Ammon's horn (tissue), 1 donor: ENCODE measurements at places on chromosomes 16 and 17.

- peak; percentile 79 for DNase-seq
Observed at GRCh38 chr17:76506408-76507345, 5.5 kb upstream of the RHBDF2 start.

- no peak for DNase-seq
Observed at GRCh38 chr16:68605746-68606145, 39.4 kb upstream of the CDH3 start.

DNA sequence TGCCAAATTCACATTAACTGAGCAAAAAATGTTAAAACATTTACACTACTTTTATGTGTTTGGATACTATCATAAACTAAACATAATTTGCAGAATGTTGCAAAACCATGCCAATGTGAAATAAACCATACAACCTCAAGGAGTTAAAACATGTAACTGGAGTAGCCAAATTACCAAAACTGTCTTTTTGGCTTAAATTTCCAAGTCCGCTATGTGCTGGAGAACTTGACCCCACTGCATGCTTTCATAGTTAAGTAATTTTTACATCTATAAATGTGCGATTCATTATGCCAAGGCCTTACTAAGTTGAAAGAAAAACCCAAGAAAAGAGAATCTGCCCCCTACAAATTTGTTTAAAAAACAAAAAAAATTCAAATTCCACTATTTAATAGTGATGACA lies 28.2 kb downstream of the BRD7 start:
- DNase-seq, result no peak

DNA sequence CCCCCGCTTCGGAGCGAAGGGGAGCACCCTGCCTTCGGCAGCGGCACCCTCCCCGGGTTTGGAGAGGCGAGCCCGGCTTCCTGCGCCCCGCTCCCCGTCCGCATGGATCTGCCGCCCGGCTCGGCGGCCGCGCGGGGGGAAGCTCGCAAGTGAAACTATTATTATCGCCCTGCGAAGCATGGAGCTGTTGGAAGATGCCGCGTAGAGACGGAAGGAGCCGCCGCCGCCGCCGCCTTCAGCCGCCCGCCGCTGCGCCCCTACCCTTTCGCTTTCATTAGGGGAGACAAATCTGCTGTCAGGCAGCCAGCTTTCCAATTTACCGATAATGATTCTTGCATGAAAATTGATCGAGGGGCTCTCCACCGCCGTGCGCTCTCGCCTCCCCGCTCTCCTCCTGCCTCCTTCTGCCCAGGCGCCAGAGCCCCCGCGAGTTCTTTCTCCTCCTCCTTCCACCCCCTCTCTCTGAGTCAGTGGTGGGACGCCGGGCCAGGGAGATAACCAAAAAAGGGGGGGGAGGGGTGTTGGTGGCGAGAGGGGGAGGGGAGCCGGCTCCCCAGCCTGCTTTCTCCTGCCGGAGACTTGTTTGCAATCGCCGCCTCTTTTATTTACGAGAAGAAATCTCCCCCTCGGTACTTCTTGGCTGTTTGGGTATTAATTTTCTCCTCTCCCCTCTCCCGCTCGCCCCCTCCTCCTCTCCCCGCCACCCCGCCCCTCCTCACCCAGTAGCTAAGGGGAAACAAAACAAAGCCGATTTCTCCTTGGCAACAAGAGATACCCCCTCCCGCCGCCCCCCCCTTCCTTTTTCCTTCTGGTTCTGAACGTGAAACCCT lies 58.0 kb upstream of the GSE1 start:
- peak; percentile 39 for DNase-seq

GRCh38 chr17:49587366-49588073 lies 11.8 kb downstream of the NXPH3 start:
- no peak for DNase-seq

DNA sequence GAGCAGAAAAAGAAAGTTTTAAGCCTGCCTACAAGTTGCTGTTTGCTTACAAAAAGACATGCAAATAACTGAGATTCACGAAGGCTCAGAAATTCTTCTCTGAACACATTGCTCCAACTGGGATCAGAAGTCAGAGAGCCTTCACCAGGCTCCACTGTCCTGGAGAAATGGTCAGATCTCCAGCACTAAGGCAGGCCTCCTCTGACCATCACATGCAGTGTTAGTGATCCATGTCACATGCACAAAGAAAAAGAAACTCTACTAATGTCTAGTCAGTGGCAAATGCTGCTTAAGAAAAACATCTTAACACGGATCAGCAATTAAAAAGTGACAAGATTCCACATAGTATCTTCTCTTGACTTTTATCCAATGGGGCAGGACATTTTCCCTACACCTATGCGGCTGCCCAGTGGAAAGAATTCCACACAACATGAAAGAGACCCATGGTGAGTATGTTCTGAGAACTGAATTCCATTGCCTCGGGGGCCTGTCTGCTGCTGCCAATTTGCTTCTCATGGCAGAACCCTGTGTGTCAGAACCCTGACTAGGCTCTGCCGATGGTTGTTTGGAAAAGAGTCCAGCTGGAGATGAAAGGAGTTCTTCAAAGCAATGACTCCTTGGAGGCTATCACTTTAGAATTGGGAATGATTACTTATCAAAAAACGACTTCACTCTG lies 96.6 kb downstream of the HIC1 start:
- no peak for DNase-seq

DNA sequence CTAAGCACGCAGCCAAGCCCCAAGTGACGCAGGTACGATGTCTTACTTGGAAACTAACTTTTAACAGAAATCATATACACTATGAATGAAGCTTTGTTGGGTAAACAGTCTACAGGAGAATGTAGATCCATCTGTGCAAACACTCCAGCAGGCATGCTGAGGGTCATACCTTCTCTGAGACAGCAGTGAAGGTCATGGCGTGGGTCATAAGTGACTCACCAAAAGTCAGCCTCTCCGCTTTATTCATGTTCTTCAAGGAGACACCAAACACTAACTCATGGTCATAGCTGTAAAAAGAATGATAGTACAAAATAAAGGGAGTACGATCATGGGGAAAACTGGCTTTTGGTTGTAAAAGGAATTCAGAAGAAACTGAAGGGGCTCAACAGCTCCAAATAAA lies 20.6 kb downstream of the BLMH start:
- DNase-seq, result no peak

DNA sequence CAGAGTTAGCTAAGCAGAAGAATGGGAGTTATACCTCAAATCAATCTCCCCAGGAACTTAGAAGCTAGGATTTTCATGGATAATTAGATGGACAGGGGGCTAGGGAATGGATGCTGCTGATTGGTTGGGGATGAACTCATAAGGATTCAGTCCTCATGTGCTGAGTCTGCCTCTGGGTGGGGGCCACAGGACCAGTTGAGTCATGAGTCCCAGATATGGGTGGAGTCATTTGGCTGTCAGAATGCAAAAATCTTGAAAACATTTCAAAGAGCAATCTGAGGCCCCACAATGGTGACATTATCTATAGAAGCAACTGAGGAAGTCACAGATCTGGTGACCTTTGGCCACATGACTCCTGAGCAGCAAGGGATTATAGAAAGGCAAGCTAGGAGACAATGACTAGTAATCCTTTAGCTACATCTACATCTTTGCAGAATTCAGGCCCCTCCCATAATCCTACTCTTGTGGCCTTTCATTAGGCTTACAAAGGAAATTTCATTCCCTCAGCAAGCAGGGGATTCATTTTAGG lies 82.6 kb upstream of the CCL2 start:
- no peak for DNase-seq

- DNase-seq, result no peak
Observed at GRCh38 chr16:56945847-56946527, 14.0 kb downstream of the HERPUD1 start.

GRCh38 chr17:35523296-35523695 lies 14.2 kb downstream of the SLFN12L start:
- no peak for DNase-seq

DNA sequence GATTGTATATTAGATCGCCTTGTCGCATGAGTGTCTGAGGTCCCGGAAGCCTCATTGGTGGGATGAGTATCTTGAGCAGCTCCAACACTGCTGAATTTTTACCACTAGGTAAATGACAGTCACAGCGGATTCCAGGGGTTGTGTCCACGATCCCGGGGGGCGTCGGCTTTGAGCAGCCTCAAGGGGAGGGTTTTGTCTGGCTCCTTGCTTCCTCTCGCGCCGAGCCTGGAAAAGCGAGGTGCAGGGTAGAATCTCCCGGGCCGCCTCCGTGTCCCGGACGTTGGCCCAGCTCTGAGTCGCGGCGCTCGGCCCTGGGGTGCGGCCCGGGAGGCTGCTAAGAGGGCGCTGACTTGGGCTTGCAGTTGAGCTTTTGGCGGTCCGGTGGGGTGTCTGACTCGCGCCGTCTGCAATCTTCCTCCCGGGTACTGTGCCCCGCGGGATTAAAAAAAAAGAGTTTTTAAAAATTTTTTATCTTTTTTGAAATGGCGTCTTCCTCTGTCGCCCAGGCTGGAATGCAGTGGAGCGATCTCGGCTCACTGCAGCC lies 4.5 kb downstream of the OR1F1 start:
- DNase-seq, result no peak

DNA sequence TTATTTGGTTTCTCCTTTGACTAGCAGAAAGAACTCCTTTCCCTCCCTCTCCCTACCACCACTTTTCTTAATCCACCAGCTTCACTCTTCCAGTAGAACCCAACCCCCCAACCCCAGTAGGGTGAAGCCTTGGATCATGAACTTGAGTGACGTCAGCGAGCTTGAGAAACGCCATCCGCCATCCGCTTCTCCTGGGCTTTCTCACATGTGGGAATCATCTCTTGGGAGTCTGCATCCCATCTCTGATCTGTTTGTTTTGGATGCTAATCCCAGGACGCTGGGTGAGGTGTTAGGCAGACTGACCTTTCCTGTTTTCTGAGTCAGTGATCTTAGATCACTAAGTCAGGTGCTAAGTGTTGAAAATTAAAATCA lies 16.0 kb upstream of the SOX9 start:
- no peak for DNase-seq

DNA sequence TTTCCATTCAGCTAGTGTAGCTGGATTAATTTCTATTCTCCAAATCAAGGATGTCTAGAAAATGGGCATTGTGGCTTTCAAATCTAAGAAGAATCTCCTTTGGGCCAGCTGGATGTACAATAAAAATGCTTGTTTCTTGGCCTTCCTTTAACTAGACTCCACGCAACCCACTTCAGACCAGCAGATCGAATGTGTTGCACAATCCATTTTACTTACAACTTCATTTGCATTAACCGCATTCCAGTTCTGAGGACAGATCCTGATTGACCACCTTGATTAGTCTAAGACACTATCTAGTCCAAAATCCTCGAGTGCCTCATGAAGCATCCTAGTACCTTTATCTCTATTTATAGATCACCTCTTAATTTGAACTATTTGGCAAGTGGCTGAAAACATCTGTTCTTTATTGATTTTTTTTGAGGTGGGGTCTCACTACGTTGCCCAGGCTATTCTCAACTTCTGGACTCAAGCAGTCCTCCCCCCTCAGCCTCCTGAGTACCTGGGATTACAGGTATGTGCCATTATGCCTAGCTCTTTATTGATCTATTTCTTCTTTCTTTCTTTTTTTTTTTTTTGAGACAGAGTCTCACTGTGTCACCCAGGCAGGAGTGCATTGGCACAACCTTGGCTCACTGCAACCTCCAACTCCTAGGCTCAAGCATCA lies 20.3 kb upstream of the HAS3 start:
- no peak for DNase-seq

GRCh38 chr16:6557353-6558023 lies 775.2 kb upstream of the RBFOX1 start:
- no peak for DNase-seq

DNA sequence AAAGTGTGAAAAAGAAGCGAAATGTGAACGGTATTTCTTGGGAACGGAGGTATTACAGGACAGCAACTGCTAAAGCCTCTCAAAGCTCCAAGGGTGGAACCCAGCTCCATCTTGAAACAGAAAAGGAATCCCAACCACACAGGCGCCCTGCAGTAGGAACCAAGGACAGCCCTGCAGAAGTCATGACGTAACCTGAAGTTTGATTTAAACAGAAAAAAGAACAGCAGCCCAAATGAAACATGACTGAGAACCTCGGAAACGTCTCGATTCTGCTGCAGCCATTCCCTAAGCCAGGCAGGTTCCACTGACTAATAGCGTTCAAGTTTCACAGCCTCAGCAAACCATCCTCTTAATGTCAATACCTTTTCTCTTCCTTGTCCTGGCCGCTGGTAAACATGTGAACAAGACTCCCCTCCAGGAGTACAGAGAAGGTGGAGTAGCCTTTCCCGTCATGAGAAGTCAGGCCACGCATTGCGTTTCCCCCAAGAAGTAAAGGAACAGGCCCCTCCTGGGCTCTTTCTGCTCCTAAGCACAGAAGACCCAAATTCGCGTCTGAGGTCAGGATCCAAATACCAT lies 20.1 kb downstream of the SIAH1 start:
- no peak for DNase-seq

DNA sequence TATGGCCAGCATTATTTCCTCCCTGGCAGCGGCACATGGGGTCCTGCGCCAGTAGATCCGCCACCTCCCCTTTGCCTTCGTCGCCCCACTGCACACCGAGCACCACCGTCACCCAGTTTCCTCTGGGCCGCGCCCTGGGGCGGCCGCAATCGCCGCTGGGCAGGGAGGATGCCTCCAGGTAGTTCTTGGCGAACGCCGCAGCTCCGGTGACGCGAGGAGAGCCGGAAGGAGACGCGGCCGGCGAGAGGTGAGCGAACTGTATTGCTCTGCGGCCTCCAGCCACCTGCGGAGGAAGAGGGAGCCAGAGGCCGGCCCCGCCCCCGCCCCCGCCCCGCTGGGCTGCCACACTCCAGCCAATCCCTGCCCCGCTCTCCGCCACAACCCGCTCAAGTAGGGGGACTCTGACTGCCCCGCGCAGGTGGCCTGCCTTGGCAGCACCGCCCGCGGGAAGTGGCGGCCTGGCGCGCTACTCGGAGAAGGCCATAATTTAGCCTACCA lies 11.8 kb upstream of the SLFN13 start:
- no peak for DNase-seq

DNA sequence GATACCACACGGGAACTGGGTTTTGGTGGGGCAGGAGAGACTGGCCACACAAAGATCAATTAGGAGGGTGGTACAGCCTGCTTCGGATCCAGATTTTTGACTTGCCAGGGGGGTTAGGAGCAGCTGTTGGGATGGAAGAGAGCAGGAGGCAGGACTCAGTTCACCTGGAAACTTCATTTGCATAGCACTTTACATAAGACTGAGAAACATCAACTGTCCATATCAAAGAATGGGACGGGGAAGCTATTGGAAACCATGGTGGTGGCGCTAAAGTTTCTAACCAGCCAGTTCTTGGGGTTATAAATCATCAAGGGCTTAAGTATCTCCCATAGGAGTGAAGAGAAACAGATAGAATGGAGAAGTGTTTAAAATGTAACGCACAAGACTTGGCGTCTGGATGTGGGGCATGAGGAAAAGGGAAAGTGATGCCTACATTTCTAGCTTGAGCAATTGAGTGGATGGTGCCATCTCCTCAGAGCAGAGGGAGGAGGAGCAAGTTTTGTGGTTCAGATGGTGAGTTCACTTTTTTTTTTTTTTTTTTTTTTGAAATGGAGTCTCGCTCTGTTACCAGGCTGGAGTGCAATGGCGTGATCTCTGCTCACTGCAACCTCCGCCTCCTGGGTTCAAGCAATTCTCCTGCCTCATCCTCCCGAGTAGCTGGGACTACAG lies 6.4 kb upstream of the SRCAP start:
- no peak for DNase-seq

- DNase-seq, result no peak
Observed at GRCh38 chr16:56860226-56861020, 4.6 kb upstream of the SLC12A3 start.
